ENCODE measurements at places on chromosomes 1 and 21. TPM values are rescaled to one million over a fixed set of nuclear protein-coding genes. Genes with fewer than 3 reads are reported as not detected.

DNA sequence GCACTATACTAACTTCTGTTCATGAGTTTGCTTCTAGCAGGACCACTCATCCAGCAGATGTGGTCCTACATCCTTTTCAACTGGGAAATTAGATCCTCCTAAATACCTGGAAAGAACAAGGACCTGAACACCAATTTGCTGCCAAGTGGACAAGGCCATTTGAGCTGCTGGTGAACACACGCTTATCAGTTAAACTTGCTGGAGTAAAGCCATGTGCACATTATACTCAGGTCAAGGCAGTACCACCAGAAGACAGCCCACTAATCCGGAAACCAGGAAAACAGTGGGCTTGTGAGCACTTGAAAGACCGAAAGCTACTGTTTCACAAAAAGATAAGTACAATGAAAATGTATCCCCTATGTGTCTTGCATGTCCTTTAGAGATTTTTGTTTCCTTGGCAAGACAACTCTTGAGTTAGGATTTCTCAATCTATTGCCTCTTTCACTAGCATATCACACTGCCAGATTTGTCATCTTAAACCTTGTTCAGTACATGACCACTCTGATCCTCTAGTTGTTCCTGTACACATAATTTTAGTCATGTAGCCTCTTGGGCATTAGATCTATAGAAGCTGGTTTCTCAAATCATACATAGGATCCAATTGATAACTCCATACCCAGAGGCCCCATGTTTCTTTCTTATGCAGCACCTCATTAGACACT is 4.5 kb upstream of the REN start:
- H3K4me1 ChIP-seq, result no peaks in the 10 kb centered on the region
- H3K36me3 ChIP-seq, result no peaks in the 10 kb centered on the region
- no peaks in the 10 kb centered on the region for H3K27me3 ChIP-seq
- H3K27ac ChIP-seq, result no peak overlapping the region

GRCh38 chr1:117591252-117591651 is 14.6 kb upstream of the TENT5C start:
- no peaks in the 10 kb centered on the region for H3K27me3 ChIP-seq
- H3K4me3 ChIP-seq, result no peak overlapping the region
- H3K4me1 ChIP-seq, result peaks cover 17% of the 10 kb centered on the region
- peak; percentile 64 for DNase-seq

The PPIAL4G gene
- not detected for total RNA-seq

DNA sequence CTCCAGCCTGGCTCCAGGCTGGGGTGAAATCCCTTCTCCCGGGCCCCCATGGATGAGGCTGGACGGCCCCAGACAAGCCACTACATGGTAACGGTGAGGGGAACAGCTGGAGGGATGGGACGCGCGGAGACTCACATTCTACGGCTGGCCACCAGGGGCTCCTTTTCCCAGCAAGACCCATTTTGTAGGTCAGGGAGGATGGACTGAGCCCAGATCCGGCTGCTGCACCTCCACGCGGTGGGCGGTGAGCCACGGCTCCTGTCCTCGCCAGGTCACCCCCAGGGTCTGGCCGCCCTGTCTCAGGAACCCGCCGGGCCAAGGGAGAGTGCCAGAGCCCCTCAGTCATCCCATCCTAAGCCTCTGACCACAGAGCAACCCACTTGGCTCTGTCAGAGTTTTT is 75.0 kb upstream of the ACTRT2 start:
- H3K4me1 ChIP-seq, result no peaks in the 10 kb centered on the region
- no peaks in the 10 kb centered on the region for H3K36me3 ChIP-seq
- DNase-seq, result no peak

- no peaks in the 10 kb centered on the region for H3K36me3 ChIP-seq
- H3K4me3 ChIP-seq, result no peak overlapping the region
- H3K27ac ChIP-seq, result no peak overlapping the region
- no peaks in the 10 kb centered on the region for H3K27me3 ChIP-seq
These were observed 4.4 kb downstream of the RASAL2 start for GRCh38 chr1:178098262-178098661.

DNA sequence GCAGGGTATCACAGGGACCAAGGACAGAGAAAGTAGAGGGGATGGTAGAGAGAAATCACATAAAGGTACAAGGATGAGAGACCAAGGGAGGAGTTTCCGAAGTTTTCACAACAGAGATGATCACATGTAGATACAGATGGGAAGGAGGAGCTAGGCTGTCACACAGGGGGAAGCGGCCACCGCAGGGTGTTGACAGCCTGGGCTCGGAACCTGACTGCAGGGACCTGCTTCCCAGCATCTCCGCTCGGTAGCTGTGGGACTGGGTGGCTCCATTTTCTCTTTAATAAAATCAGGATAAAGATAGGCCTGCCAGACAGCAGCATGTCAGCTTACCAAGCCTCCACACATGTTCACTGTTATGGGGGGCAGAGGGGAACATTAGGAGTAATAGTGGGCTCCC is 32.3 kb downstream of the CDCA8 start:
- no peak overlapping the region for H3K4me3 ChIP-seq
- H3K27ac ChIP-seq, result no peak overlapping the region
- H3K4me1 ChIP-seq, result no peaks in the 10 kb centered on the region
- H3K27me3 ChIP-seq, result peaks cover 34% of the 10 kb centered on the region
- no peaks in the 10 kb centered on the region for H3K36me3 ChIP-seq
- DNase-seq, result no peak

DNA sequence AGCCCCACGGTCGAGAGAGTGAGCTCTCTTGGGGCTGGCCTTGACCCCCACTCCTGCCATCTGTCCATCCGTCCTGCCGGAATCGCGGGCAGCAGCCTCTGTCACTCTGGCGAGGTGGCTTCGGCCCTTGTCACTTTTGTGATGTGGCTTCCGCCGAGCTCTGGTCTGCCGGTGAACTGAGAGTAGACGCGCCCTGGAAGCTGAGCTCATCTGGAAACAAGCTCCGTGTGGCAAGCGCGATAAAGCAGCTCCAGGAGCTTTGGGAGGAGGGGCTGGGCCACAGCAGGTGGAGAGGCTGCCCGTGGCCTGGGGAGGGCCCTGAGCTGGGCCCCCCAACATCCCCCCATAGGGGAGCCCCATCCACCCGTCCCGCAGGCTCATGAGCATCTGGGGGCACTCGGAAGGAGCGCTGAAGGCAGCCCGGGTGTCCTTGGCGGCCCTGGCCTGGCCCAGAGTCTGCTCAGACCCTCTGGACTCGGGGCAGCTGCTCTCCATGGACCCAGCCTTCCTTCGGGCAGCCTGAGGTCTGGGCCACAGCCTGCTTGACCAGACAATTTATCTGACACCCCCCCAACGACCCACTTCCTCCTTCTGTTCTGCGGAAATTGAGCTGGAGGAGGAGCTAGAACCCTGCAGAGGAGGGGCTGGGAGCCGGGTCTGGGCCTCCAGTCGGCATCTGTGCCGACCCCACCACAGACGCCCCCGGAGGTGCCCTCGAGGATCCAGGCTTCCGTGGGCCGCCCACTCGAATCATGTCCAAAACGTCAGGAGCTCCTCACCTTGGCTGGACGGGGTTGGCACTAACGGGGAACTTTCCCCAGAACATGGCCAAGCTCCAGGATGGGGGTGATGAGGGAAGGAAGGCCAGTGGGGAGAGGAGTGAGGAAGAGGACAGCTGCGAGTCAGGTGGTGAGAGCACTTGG is 59.1 kb downstream of the SLC19A1 start:
- H3K27me3 ChIP-seq, result no peaks in the 10 kb centered on the region
- no peak overlapping the region for H3K27ac ChIP-seq

GRCh38 chr1:111227434-111227833 is at the start of gene CHI3L2:
Gene CHI3L2, plus strand, starts transcription at chr1:111227713. Its CDS starts 17 bp downstream, at chr1:111227730.
- no peaks in the 10 kb centered on the region for H3K27me3 ChIP-seq
- H3K4me3 ChIP-seq, result no peak within 1 kb of the TSS
- DNase-seq, result no peak
- H3K27ac ChIP-seq, result peak within 1 kb of the TSS; percentile 42
- H3K4me1 ChIP-seq, result peaks cover 17% of the 10 kb centered on the region

- no peaks in the 10 kb centered on the region for H3K27me3 ChIP-seq
- no peaks in the 10 kb centered on the region for H3K4me1 ChIP-seq
- no peaks in the 10 kb centered on the region for H3K36me3 ChIP-seq
- H3K27ac ChIP-seq, result no peak overlapping the region
These were observed 8.6 kb downstream of the AIM2 start for GRCh38 chr1:159067699-159068621.

GRCh38 chr21:31902438-31902837 is 29.6 kb downstream of the HUNK start:
- no peaks in the 10 kb centered on the region for H3K27me3 ChIP-seq
- DNase-seq, result no peak
- peaks cover 7% of the 10 kb centered on the region for H3K4me1 ChIP-seq
- no peaks in the 10 kb centered on the region for H3K36me3 ChIP-seq

DNA sequence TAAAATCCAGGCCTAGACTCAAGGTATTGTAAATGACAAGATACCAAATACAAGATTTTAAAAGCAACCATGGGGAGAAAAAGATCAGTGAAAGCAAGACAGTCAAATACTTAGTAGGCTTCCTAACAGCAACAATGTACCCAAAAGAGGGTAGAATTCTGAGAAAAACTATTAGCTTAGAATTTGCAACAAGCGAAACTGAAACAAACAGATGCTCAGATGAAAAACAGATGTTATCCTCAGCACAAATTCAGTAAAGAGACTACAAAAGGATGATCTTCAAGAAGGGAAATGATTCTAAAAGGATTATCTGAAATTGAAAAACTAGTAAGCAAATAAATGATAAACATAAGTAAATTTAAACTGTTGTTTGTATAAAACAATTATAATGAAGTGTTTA is 40.0 kb downstream of the PDC start:
- H3K27ac ChIP-seq, result no peak overlapping the region
- H3K4me3 ChIP-seq, result no peak overlapping the region
- H3K36me3 ChIP-seq, result peaks cover 21% of the 10 kb centered on the region

The AVPR1B gene
- total RNA-seq, result not detected

- no peak overlapping the region for H3K27ac ChIP-seq
- DNase-seq, result no peak
- H3K4me3 ChIP-seq, result no peak overlapping the region
- no peaks in the 10 kb centered on the region for H3K27me3 ChIP-seq
- peaks cover 5% of the 10 kb centered on the region for H3K36me3 ChIP-seq
- peaks cover 37% of the 10 kb centered on the region for H3K4me1 ChIP-seq
These were observed 26.5 kb downstream of the CD34 start for GRCh38 chr1:207884266-207885029.

GRCh38 chr1:41880950-41881885 is 37.5 kb downstream of the HIVEP3 start:
- H3K4me1 ChIP-seq, result peaks cover 4% of the 10 kb centered on the region
- DNase-seq, result no peak
- H3K27ac ChIP-seq, result no peak overlapping the region
- H3K27me3 ChIP-seq, result no peaks in the 10 kb centered on the region

The TCHH gene
- total RNA-seq, result 18.6 TPM

- no peaks in the 10 kb centered on the region for H3K36me3 ChIP-seq
- no peak for DNase-seq
- peaks cover 6% of the 10 kb centered on the region for H3K4me1 ChIP-seq
- no peak overlapping the region for H3K4me3 ChIP-seq
- H3K27me3 ChIP-seq, result peaks cover 14% of the 10 kb centered on the region
- H3K27ac ChIP-seq, result no peak overlapping the region
These were observed 14.1 kb upstream of the KLHDC8A start for GRCh38 chr1:205370780-205371179.

DNA sequence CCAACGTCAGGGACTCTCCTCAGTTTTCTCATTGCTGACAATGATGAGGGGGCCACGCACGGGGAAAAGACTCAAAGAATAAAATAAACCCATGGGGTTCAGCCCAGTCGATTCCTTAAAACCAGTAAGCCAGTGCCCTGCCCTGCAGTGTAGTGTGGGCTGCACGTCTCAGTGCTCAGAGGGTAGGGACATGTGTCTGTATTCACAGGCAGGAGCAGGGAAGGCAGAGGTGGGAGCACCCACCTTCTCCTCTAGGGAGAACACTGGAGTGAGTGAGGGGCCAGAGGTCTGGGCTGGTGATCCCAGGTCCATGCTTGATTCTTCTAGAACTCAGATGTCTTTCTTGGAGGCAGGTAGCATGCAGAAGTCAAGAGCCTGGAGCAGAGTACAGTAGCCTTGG is 303.6 kb downstream of the MATN1 start:
- no peak overlapping the region for H3K27ac ChIP-seq
- H3K27me3 ChIP-seq, result no peaks in the 10 kb centered on the region
- H3K4me3 ChIP-seq, result no peak overlapping the region
- peak; percentile 45 for DNase-seq
- peaks cover 23% of the 10 kb centered on the region for H3K4me1 ChIP-seq

- H3K27me3 ChIP-seq, result no peaks in the 10 kb centered on the region
- no peak overlapping the region for H3K27ac ChIP-seq
- H3K4me3 ChIP-seq, result no peak overlapping the region
- peaks cover 20% of the 10 kb centered on the region for H3K4me1 ChIP-seq
- peaks cover 23% of the 10 kb centered on the region for H3K36me3 ChIP-seq
These were observed 116.1 kb downstream of the ATP5PO start for GRCh38 chr21:33799378-33800090.

GRCh38 chr1:33288976-33289857 is 31.7 kb downstream of the A3GALT2 start:
- no peaks in the 10 kb centered on the region for H3K27me3 ChIP-seq
- no peak overlapping the region for H3K4me3 ChIP-seq
- H3K4me1 ChIP-seq, result peaks cover 11% of the 10 kb centered on the region
- DNase-seq, result peak; percentile 65
- H3K36me3 ChIP-seq, result peaks cover 26% of the 10 kb centered on the region

DNA sequence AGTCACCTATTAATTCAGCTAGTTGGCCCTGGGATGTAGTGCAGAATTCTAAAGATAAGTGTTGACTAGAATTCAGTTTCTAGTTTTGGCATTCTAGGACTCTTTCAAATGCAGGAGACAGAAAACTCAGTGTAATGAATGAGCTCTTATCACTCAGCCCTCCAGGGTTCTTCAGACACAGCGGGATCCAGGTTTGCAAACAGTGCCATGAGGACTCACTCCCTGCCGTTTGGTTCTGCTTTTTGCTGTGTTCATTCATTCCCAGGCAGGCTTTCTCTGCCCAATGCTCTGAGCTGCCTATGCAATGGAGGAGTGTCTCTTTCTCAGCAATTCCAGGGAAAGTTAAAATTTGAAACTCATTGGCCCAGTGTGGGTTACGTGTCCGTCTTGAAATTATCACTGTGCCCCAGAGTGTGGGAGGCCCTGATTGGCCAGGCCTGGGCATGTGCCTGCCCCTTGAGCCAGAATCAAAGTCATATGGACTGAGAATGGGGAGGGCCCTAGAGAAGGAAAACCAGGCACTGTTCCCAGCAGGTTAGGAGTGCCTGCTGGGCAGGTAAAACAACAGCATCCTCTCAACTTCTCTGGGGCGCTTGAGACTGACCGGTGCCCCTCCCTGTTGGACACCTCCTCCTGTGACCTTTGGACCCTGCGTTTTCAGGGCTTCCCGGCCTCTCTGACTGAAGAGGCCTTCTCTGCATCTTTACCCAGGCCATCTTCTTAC is 43.4 kb downstream of the TMEM51 start:
- H3K4me1 ChIP-seq, result no peaks in the 10 kb centered on the region
- DNase-seq, result no peak
- H3K4me3 ChIP-seq, result no peak overlapping the region
- no peaks in the 10 kb centered on the region for H3K27me3 ChIP-seq

- no peaks in the 10 kb centered on the region for H3K27me3 ChIP-seq
- no peak overlapping the region for H3K4me3 ChIP-seq
- H3K36me3 ChIP-seq, result no peaks in the 10 kb centered on the region
- H3K4me1 ChIP-seq, result peaks cover 13% of the 10 kb centered on the region
- no peak overlapping the region for H3K27ac ChIP-seq
These were observed 7.8 kb upstream of the CHI3L2 start for GRCh38 chr1:111219557-111220286.
